ENCODE measurements at places on chromosomes 4 and X. TPM values are rescaled to one million over a fixed set of nuclear protein-coding genes. Genes with fewer than 3 reads are reported as not detected.

- peak; percentile 75 for DNase-seq
Observed at GRCh38 chrX:124194901-124195300, 137.6 kb upstream of the TEX13D start.

GRCh38 chr4:3037957-3038461 is 36.3 kb downstream of the HTT-AS start:
- DNase-seq = peak; percentile 58

DNA sequence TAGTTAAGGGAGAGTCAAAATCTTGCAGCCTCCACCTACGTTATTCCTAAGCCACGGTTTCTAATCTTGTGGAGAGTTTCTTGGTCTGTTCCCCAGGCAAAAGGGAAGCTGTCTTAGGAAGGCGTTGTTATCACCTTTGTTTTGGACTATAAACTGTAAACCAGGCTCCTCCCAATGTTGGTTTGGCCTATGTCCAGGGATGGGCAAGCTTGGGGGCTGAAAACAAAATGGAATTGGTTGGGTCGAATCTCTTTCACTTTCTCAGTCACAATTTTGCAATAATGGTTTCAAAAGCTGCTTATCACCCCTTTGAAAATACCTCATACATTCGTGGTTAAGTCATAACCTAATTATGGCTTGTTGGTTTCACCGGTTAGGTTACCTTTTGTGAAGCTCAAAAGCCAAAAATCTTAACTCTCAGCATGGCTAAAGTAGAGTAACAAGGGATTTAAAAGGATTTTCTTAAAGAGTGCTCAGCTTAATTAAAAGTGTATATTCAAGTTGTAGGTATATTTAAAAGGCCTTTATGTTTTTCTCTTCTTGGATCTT is 232.1 kb downstream of the CHM start:
- DNase-seq = no peak

DNA sequence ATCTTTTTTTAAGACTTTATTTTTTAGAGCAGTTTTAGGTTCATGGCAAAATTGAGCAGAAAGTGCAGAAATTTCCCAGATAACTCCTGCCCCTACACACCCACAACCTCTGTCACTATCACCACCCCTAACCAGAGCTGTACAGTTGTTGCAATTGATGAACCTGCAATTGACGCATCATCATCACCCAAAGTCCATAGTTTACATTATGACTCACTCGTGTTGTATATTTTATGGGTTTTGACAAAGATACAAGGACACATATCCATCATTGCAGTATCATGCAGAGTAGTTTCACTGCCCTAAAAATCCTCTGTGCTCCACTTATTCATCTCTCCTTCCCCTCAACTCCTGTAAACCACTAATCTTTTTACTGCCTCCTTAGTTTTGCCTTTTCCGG is 34.5 kb upstream of the WAS start:
- DNase-seq = no peak

DNA sequence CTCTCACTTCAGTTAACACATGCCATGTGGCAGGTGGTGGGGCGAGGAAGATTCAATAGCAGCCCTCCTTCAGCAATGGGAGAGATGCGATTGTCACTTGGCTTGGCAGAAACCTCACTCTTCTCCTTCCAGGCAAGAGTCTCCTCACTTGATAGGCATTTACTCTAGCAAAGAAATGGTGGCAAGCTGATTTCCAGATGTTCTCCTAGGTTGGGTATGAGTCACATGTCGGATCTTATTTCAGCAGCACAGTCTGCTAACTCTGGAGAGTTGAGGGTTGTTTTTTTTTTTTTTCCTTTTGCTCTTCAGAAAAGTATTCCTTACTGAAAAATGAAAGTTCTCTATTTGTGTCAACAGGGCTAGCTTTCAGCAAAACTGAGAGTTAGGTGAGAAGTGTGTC is 119.5 kb upstream of the CHRDL1 start:
- DNase-seq = no peak

GRCh38 chrX:133580625-133581024 is 165.3 kb upstream of the GPC4 start:
- no peak for DNase-seq

GRCh38 chrX:118025226-118025625 is 91.4 kb downstream of the KLHL13 start:
- no peak for DNase-seq

DNA sequence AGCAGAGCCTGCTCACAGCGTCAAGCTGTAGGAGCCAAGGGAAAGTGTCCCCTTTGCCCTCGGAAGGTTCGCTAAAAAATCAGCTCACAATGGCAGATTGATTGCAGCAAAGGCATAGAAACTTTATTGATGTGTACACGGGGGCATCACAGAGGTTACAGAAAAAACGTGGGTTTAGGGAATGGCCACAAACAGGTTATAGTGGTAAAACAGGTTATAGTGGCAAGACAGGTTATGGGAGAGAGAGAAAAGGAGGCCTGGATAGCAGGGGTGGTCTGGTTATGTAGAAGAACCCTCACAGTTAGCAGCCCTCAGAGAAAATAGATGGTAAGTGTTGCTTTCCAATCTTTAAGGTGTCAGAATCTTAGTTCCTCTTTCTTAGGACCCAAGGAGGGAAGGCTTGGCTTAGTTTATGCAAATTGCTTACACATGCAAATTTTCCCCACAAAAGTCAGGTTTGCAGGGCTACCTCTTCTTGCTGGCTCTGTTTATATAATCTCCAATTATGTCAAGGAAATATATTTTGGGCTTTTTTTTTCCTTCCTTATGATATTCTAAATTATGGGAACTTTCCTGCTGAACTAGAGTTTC is 113.7 kb downstream of the BMP15 start:
- no peak for DNase-seq

GRCh38 chrX:145003443-145003842 is 243.9 kb upstream of the SPANXN1 start:
- DNase-seq = no peak

DNA sequence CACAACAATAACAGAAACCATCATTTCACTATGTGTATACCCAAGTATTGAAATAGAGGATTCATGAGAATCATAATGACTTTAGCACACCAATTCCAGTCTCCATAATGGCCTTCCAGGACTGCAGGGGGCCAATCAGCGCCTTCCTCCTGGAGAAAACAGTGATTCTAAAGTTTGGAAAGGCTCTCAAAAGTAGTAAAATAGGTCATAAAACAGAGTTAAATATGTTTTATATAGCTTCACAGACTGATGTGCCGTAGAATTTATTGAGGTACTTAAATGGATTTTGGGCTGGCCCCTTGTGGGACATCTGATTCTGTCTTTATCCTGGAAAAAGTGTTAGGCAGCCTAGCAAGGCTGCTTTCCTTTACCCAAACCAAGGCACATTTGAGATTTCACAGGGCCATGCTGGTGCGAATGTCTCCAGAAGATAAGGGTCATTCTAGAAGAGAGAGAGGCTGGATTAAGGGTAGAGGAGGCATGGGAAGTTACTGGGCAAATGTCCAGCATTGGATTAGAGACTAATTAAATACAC is 543.9 kb downstream of the GALNTL6 start:
- no peak for DNase-seq

GRCh38 chr4:53040459-53040815 is 178.3 kb downstream of the RASL11B start:
- DNase-seq = no peak

DNA sequence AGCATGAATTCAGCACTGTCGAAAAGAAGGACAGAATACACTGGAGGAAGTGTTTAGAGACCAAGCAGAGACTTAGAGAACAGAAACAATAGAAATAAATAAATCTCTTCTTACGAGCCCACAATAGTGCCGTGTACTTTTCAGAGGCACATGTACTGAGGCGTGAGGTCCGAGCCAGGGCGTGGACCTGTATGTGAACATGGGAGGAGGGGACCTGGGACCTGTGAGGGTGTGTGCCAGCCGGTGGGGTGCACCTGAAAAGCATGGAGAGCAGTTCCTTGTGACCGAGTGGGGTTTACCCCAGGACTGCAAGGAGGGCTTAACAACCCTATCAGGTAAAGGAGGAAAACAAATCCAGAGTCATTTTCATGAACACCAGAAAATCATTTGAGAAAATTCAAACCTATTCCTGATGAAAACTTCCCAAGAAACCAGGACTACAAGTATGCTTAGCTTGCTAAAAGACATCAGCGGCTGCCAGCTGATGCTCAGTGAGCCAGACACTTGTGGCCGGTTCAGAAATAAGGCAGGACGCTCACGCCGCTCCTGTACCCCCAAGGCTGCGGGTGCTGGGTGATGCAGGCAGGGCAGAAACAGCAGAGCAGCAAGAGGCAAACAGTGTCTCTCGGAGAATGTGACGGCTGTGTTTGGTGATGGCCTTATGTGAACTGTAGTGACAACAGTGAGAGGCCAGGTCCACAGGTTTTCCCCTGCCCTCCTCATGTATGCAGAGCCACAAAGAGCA is 37.1 kb downstream of the NELFA start:
- DNase-seq = no peak

DNA sequence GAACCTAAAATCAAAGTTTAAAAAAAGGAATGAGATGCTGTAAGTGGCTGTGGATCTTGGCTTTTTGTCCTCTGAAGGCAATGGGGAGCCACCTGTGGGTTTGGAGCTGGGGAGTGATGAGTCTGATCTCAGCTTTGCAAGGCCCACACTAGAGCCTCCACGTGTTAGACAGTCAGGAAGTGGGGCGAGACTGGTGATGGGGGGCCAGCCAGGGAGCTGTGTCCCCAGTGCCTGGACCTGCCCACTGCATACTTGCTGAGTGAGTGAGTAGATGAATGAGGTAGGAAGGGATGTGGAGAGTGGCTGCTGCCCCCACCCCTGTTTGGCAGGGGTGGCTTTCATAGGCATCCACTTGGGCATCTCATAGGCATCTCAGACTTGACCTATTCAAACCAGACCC is 84.0 kb downstream of the NHSL2 start:
- no peak for DNase-seq

GRCh38 chr4:6948134-6948460 is 38.5 kb downstream of the TBC1D14 start:
- no peak for DNase-seq

- DNase-seq = no peak
Observed at GRCh38 chr4:149513081-149513480, 302.6 kb downstream of the IQCM start.

DNA sequence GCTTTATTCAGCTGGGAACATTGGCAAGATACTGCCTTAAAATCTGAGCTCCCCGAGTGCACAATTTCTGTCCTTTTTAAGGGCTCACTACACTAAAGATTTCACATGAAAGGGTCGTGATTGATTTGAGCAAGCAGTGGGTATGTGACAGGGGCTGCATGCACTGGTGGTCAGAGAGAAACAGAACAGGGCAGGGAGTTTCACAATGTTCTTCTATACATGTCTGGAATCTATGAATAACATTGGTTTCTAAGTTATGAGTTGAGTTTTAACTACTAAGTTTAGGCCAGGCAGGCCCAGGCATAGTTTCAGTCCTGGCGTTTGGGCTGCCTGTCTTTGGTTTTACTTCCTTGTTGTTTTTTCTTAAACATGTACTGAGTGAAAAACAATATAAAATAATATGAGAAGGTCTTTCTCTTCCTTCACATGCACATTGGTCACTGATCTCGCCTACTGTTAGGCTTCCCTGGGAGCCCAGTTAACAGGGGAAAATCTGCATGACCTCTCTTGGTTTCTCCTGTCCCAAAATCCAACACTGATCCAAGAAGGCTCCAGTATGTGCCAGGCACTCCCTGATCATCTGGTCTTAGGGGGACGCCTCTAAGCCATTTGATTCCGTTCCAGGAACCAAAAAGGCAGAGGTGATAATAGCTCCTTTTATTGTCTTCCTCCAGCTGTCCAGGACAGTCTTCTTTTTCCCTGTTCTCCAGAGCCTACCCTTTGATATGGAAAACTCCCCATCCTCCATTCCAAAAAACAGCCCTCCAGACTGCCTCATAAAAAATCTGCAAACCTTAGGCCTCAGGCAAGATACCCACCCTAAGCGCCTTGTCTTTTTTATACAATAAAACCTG is at the start of gene UGT2B17:
Gene UGT2B17, minus strand, starts transcription at position 51 of the 854 bp plus-strand sequence. CDS start 7,838 bp downstream, outside the sequence.
- no peak for DNase-seq

GRCh38 chrX:56729152-56729850 is at the start of gene NBDY:
Gene NBDY (plus strand): TSS chrX:56729243. CDS start chrX:56729354, 111 bp downstream.
- DNase-seq = peak; percentile 48

DNA sequence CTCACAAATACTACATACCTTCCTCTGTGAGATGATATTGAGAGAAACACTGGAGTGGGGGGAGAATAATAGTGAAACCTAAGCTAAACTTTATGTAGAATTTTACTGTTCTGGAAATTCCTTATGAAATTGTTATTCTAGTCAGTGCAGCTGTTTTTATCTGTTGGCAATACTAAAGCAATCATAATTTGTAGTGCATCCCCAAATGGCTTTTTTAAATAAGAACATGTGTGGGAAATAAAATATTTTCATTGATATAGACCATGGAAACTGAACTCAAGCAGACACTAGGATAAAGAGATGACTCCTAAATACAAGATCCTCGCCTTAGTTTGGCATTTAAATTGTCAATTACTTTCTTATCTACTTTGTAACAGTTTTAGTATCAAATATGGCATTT is 51.1 kb downstream of the SEC24D start:
- no peak for DNase-seq

DNA sequence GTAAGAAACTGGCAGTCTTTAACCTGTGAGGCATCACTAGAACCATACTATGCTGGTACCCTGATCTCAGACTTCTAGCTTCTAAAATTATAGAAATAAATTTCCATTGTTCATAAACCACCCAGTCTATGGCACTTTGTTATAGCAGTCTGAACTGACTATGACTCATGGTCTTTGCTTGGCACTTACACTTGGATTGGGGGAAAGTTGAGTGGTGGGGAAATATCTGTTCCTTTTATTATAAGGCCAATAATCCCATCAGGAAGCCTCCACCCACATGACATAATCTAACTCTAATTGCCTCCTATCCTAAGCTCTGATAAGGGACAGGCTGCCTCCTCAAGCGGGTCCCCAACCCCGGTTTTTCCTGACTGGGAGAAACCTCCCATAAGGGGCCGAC is 61.4 kb upstream of the PACRGL start:
- no peak for DNase-seq

GRCh38 chr4:56226579-56226978 is 160.7 kb downstream of the AASDH start:
- no peak for DNase-seq

DNA sequence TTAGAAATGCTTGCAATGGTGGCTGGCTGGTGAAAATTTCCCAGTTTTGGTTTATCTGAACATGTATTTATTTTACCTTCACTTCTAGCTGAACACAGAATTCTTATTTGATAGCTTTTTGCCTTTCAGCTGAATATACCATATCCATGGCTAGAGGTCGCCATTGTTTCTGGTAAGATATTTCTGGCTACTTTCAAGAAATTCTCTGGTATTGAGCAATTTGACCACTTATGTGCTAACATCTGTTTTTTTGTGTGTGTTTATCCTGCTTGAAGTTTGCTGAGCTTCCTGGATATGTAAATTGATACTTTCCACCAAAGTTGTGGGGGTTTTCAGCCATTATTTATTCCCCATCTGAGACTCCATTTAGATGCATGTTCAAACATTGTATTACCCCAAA is 75.4 kb downstream of the FBXW7 start:
- DNase-seq = no peak

- no peak for DNase-seq
Observed at GRCh38 chr4:143338313-143338712, 1.6 kb downstream of the GAB1 start.

- DNase-seq = no peak
Observed at GRCh38 chrX:111519215-111519614, 7.8 kb downstream of the SERTM2 start.

- DNase-seq = no peak
Observed at GRCh38 chr4:159051245-159052071, 51.4 kb upstream of the RAPGEF2 start.

The SMIM10 gene
- 2.1 TPM for total RNA-seq

The CSN1S1 gene
- not detected for total RNA-seq

The TECRL gene
- total RNA-seq = 50.9 TPM

The MAGEA1 gene
- not detected for total RNA-seq

The CITED1 gene
- total RNA-seq = not detected

The OTUD6A gene
- total RNA-seq = not detected

The ZCCHC18 gene
- 0.13 TPM for total RNA-seq

The BEND2 gene
- total RNA-seq = not detected

The FDCSP gene
- total RNA-seq = not detected

Data from psoas muscle (tissue), 8 donors.